ENCODE measurements at places on chromosomes 4 and X. TPM values are rescaled to one million over a fixed set of nuclear protein-coding genes. Genes with fewer than 3 reads are reported as not detected.
A peak's percentile ranks its signal among the peaks of the same experiment; 100 is the strongest.

- DNase-seq = no peak
- no peaks in the 10 kb centered on the region for H3K27me3 ChIP-seq
- H3K4me3 ChIP-seq = no peak overlapping the region
- H3K27ac ChIP-seq = no peak overlapping the region
These were observed 35.9 kb upstream of the GUCY1B1 start for GRCh38 chr4:155722816-155723499.

GRCh38 chr4:8939160-8939839, 67.7 kb upstream of the HMX1 start:
- no peaks in the 10 kb centered on the region for H3K4me1 ChIP-seq
- no peak overlapping the region for H3K4me3 ChIP-seq
- H3K36me3 ChIP-seq = no peaks in the 10 kb centered on the region
- no peak overlapping the region for H3K27ac ChIP-seq
- DNase-seq = no peak
- no peaks in the 10 kb centered on the region for H3K27me3 ChIP-seq

- no peaks in the 10 kb centered on the region for H3K4me1 ChIP-seq
- peaks cover 2% of the 10 kb centered on the region for H3K27me3 ChIP-seq
- no peak overlapping the region for H3K27ac ChIP-seq
- H3K36me3 ChIP-seq = no peaks in the 10 kb centered on the region
- H3K4me3 ChIP-seq = no peak overlapping the region
These were observed 192.1 kb downstream of the IDS start for GRCh38 chrX:149312988-149313387.

DNA sequence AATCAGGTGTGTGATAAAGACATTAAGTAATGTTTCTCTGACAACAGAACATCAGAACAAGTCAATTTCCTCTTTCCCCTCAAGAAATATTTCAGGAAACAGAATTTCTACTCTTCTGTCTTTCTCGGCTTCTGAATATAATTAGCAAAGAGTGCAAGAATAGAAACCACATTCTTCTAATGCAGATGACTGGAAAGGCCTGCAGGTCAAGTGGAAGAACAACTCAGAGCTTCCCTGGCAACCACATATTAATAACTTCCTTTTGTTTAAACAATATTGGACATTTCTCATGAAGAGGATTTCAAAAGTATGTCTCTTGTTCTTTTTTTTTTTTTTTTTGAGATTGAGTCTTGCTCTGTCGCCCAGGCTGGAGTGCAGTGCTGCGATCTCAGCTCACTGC, 225.5 kb downstream of the PARM1 start:
- no peaks in the 10 kb centered on the region for H3K36me3 ChIP-seq
- no peaks in the 10 kb centered on the region for H3K4me1 ChIP-seq
- no peaks in the 10 kb centered on the region for H3K27me3 ChIP-seq
- DNase-seq = no peak

- no peak for DNase-seq
- no peaks in the 10 kb centered on the region for H3K36me3 ChIP-seq
- peaks cover 3% of the 10 kb centered on the region for H3K27me3 ChIP-seq
These were observed 247.0 kb upstream of the NDST4 start for GRCh38 chr4:115360431-115360830.

DNA sequence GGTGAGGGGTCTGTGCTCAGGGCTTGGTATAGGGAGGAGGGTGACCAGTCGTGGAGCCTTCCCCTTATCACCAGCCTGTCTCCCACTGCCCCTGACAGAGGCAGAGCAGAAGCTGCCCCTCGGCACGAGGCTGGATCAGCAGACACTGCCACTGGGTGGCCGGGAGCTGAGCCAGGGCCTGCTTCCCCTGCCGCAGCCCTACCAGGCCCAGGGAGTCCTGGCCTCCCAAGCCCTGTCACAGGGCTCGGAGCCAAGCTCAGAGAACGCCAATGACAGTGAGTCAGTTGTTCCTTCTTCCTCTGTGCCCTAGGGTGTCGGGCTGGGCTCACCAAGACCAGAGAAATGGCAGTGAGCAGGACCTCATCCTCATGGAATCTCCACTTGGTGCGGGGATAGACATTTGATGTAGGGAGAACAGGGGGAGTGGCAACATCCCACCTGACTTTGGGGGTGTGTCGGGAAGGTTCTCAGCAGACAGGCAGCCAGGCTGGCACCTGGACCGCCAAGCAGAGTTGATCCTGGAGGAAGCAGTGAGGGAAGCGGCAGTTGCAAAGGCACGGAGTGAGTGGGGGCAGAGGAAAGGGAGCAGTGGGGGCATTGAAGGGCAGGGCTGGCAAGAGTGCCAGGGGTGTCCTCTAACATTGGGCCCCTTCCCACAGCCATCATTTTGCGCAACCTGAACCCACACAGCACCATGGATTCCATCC, 14.3 kb upstream of the UBA1 start:
- no peaks in the 10 kb centered on the region for H3K4me1 ChIP-seq
- DNase-seq = no peak
- no peak overlapping the region for H3K4me3 ChIP-seq
- no peak overlapping the region for H3K27ac ChIP-seq
- peaks cover 81% of the 10 kb centered on the region for H3K36me3 ChIP-seq

GRCh38 chr4:118842055-118842454, 6.1 kb upstream of the SEC24D start:
- no peak overlapping the region for H3K27ac ChIP-seq
- DNase-seq = no peak
- H3K4me1 ChIP-seq = no peaks in the 10 kb centered on the region
- H3K4me3 ChIP-seq = no peak overlapping the region

- H3K4me3 ChIP-seq = no peak overlapping the region
- H3K27me3 ChIP-seq = peaks cover 9% of the 10 kb centered on the region
- no peaks in the 10 kb centered on the region for H3K4me1 ChIP-seq
These were observed 166.0 kb downstream of the PDGFRA start for GRCh38 chr4:54395013-54395527.

DNA sequence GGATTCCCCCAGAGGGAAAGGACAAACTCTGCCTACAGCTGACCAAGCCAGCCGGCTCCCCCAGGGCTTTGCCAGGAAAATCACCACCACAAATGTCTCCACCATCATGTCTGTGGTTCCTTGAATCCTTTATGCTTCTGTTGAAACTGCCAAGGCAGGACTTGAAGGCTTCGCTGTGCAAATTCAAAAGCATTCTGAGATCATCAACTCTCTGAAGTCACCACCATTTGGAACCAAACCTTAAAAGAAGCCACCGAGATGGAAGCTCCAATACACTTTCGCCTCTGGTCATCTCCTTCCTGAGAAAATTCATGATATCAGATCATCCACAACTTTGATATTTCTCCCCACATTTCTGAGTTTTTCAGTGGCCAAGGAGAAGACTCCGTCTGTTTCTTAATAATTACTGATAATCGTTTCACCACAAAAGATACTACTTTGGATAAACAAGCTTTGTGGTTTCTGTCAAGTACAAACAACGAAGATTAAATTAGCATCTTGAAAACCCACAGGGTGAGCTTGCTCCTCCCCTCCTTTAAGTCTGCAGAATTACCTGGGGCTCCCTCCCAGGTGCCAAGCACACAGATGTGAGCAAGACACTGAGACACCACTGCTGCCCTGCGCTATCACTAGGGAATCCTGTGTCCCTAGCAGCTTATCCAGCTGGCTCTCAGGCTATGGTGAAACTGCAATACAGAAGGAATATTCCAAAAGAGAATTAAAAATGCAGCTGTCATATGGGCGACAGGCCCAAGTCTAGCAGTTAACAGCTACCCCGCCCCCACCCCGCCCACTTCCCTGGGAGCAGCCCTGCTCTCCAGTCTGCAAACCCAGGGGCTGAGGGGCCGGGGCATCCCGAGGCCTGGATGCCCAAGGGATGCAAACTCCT, 125.0 kb upstream of the TBL1X start:
- peak; percentile 33 for DNase-seq
- H3K4me3 ChIP-seq = no peak overlapping the region
- H3K36me3 ChIP-seq = no peaks in the 10 kb centered on the region
- H3K4me1 ChIP-seq = peaks cover 17% of the 10 kb centered on the region
- H3K27me3 ChIP-seq = no peaks in the 10 kb centered on the region

- no peak for DNase-seq
- no peak overlapping the region for H3K27ac ChIP-seq
- H3K4me3 ChIP-seq = no peak overlapping the region
- H3K27me3 ChIP-seq = no peaks in the 10 kb centered on the region
- H3K36me3 ChIP-seq = no peaks in the 10 kb centered on the region
These were observed 867.3 kb downstream of the PCDH18 start for GRCh38 chr4:136664988-136665387.

DNA sequence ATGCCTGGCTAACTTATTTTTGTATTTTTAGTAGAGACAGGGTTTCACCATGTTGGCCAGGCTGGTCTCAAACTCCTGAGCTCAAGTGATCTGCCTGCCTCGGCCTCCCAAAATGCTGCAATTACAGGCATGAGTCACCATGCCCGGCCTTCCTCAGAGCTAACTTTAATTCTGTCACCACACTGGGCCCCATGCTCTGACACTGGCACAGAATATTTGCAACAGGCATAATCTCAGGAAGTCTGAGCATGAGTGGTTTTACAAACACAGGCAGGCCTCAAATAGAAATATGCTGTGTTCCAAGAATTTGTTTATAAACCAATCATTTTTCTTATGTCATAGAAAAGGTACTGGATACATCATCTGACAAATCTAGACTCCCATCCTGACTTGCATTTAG, 32.7 kb upstream of the FAM9C start:
- DNase-seq = no peak
- no peaks in the 10 kb centered on the region for H3K36me3 ChIP-seq
- H3K27me3 ChIP-seq = no peaks in the 10 kb centered on the region
- H3K27ac ChIP-seq = peak overlapping the region; percentile 46
- H3K4me1 ChIP-seq = peaks cover 55% of the 10 kb centered on the region
- no peak overlapping the region for H3K4me3 ChIP-seq

DNA sequence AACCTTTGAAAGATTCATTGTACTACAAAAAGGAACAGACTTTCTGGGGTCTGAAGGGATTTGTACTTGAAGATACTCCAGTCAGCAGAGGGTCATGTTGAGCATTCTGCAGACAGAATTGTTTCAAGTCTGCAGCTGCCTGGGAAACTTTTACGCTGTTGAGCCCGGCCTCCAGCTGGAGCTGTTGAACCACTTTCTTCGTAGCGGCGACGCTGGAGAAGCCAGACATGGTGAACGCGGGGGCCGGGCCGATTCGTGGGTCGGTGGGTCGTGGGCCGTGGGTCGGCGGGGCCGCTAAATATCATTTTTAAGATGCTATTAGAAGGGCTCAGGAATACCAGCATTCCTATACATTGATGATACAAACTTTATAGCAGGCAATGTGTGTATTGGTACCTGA, 12.0 kb upstream of the RTL9 start:
- H3K27ac ChIP-seq = no peak overlapping the region
- H3K4me1 ChIP-seq = no peaks in the 10 kb centered on the region
- no peaks in the 10 kb centered on the region for H3K27me3 ChIP-seq
- no peaks in the 10 kb centered on the region for H3K36me3 ChIP-seq
- DNase-seq = no peak

DNA sequence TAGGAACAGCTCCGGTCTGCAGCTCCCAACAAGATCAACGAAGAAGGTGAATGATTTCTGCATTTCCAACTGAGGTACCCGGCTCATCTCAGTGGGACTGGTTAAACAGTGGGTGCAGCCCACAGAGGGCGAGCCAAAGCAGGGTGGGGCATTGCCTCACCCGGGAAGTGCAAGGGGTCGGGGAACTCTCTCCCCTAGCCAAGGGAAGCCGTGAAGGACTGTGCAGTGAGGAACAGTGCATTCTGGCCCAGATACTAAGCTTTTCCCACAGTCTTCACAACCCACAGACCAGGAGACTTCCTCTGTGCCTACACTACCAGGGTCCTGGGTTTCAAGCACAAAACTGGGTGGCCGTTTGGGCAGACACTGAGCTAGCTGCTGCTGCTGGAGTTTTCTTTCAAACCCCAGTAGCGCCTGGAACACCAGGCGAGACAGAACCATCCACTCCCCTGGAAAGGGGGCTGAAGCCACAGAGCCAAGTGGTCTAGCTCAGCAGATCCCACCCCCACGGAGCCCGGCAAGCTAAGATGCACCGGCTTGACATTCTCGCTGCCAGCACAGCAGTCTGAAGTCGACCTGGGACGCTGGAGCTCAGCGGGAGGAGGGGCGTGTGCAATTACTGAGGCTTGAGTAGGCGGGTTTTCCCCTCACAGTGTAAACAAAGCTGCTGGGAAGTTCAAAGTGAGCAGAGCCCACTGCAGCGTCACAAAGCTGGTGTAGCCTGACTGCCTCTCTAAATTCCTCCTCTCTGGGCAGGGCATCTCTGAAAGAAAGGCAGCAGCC, 84.6 kb downstream of the THOC2 start:
- no peak overlapping the region for H3K4me3 ChIP-seq
- H3K4me1 ChIP-seq = no peaks in the 10 kb centered on the region
- H3K36me3 ChIP-seq = no peaks in the 10 kb centered on the region
- no peak overlapping the region for H3K27ac ChIP-seq
- no peaks in the 10 kb centered on the region for H3K27me3 ChIP-seq

DNA sequence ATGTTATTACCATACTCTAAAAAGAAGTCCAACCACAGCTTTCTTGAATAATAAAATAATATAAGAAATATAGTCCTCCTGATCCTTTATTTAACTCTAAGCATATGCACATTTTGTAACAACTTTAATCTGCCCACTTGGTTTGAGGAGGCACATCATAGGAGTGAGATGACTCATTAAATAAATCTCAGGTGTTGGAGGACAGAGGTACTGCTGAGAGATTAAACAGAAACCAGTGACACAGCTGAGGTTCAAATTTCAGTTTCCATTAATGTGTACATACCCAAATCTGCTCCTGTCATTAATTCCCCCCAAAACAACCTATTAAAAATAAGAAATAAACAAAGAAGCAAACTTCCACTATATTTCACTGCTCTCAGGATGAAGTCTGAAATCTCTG, 211.0 kb downstream of the KCTD8 start:
- H3K36me3 ChIP-seq = no peaks in the 10 kb centered on the region
- DNase-seq = no peak
- no peak overlapping the region for H3K27ac ChIP-seq
- no peaks in the 10 kb centered on the region for H3K27me3 ChIP-seq
- H3K4me1 ChIP-seq = no peaks in the 10 kb centered on the region
- no peak overlapping the region for H3K4me3 ChIP-seq

- H3K4me3 ChIP-seq = no peak overlapping the region
- H3K4me1 ChIP-seq = no peaks in the 10 kb centered on the region
- H3K27me3 ChIP-seq = no peaks in the 10 kb centered on the region
- no peak for DNase-seq
These were observed 521.1 kb downstream of the FSTL5 start for GRCh38 chr4:161642708-161643107.

- no peaks in the 10 kb centered on the region for H3K4me1 ChIP-seq
- no peaks in the 10 kb centered on the region for H3K36me3 ChIP-seq
- H3K4me3 ChIP-seq = no peak overlapping the region
- H3K27ac ChIP-seq = no peak overlapping the region
- no peaks in the 10 kb centered on the region for H3K27me3 ChIP-seq
- DNase-seq = no peak
These were observed 11.0 kb upstream of the BMPR1B start for GRCh38 chr4:94746746-94747145.

GRCh38 chr4:26001413-26001812, 87.4 kb downstream of the SMIM20 start:
- no peak overlapping the region for H3K4me3 ChIP-seq
- H3K27ac ChIP-seq = no peak overlapping the region
- H3K27me3 ChIP-seq = no peaks in the 10 kb centered on the region
- H3K36me3 ChIP-seq = no peaks in the 10 kb centered on the region

GRCh38 chr4:69484011-69484410, 11.7 kb downstream of the UGT2B4 start:
- DNase-seq = no peak
- H3K27ac ChIP-seq = no peak overlapping the region
- no peaks in the 10 kb centered on the region for H3K36me3 ChIP-seq
- H3K4me3 ChIP-seq = no peak overlapping the region

The SRPX2 gene
- total RNA-seq = not detected

The TMPRSS11E gene
- total RNA-seq = 0.26 TPM

The BEND2 gene
- 0.15 TPM for total RNA-seq

The ETNPPL gene
- not detected for total RNA-seq
